Neural progenitor cell (in vitro differentiated cells): ENCODE measurements at places on chromosomes 5 and 9.

- no peak for DNase-seq
These were observed 26.9 kb upstream of the ANXA6 start for GRCh38 chr5:151184316-151185042.

DNA sequence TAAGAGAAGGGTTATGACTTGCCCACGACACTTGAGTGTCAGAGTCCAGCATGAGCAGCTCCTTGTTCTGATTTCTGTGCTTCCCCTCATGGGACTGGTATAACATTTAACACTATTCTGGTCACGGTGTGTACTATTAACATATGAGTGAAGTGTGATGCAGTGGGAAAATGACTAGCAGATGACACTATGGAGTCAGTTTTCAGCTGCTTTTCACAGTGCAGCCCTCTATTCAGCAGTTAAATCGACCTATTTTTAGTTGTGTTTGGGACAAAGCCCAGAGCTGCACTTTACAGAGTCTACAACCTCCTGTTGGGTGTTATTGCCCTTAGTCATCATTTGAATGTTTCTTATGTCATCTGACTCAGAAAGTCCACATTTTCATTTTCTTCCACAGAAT, 59.1 kb downstream of the CHSY3 start:
- no peak for DNase-seq

- no peak for DNase-seq
These were observed 79.1 kb upstream of the FSTL4 start for GRCh38 chr5:133691448-133691847.

GRCh38 chr5:42985129-42986037, 54.7 kb downstream of the ANXA2R start:
- DNase-seq = no peak

GRCh38 chr5:135576075-135576599, 2.7 kb downstream of the CXCL14 start:
- peak; percentile 57 for DNase-seq

DNA sequence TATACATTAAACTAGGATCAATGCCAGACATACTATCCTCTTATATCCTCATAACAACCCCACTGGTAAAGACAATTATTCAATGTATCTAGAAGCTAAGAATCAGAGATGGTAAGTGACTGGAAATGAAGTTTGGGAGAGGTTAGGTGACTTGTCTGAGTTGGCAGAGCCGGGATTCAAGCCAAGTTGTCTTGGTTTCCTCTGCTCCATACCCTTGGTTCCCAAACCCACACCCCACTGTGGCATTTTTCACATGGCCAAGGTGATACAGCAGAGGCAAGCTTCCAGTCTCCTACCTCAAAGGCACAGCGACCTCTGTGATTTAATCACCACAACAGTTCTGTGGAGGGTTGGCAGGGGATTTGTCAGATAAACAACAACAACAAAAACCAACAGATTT, 34.7 kb upstream of the ADRB2 start:
- no peak for DNase-seq
